ENCODE measurements at places on chromosomes 5 and 9. TPM values are rescaled to one million over a fixed set of nuclear protein-coding genes. Genes with fewer than 3 reads are reported as not detected.

BSPRY gene
- total RNA-seq, result 35.9 TPM

GCNT1 gene
- 2.0 TPM for total RNA-seq

ADAMTSL2 gene
- total RNA-seq, result 2.2 TPM

MAPK9 gene
- total RNA-seq, result 25.9 TPM

DNA sequence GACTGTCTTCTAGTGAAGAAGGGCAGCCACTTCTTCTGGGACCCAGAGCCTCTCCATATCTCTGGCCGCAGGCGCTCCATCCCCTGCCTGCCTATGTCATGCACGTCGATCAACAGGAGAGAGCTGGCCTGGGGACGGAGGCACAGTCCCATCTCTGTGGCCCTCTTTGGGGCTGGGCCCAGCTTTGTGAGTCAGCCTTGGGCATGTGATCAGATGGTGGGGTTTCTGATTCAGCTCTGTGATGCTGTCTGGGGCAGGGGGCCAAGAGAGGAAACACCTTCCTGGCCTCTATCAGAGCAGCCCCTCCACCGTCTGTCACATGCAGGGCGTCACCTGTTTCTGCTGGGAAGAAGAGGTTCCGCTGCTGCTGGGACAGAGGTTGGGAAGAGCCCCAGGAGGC, 72.6 kb downstream of the MVB12B start:
- H3K4me1 ChIP-seq, result no peaks in the 10 kb centered on the region
- H3K27ac ChIP-seq, result no peak overlapping the region
- no peaks in the 10 kb centered on the region for H3K27me3 ChIP-seq
- H3K4me3 ChIP-seq, result no peak overlapping the region

GRCh38 chr5:149262315-149262714, 9.3 kb upstream of the AFAP1L1 start:
- no peaks in the 10 kb centered on the region for H3K27me3 ChIP-seq
- no peaks in the 10 kb centered on the region for H3K36me3 ChIP-seq
- H3K4me3 ChIP-seq, result no peak overlapping the region
- no peak for DNase-seq

- H3K4me1 ChIP-seq, result no peaks in the 10 kb centered on the region
- H3K27me3 ChIP-seq, result no peaks in the 10 kb centered on the region
- H3K4me3 ChIP-seq, result no peak overlapping the region
- no peak overlapping the region for H3K27ac ChIP-seq
Measured at GRCh38 chr5:136030956-136031611, 2.3 kb downstream of the TGFBI start.
